Stimulated activated CD8-positive, alpha-beta memory T cell treated with anti-CD3 and anti-CD28 coated beads, Interleukin-7, amount 100 ng/mL, for 48 hours (primary cell): ENCODE measurements at places on chromosomes 13 and 19.

DNA sequence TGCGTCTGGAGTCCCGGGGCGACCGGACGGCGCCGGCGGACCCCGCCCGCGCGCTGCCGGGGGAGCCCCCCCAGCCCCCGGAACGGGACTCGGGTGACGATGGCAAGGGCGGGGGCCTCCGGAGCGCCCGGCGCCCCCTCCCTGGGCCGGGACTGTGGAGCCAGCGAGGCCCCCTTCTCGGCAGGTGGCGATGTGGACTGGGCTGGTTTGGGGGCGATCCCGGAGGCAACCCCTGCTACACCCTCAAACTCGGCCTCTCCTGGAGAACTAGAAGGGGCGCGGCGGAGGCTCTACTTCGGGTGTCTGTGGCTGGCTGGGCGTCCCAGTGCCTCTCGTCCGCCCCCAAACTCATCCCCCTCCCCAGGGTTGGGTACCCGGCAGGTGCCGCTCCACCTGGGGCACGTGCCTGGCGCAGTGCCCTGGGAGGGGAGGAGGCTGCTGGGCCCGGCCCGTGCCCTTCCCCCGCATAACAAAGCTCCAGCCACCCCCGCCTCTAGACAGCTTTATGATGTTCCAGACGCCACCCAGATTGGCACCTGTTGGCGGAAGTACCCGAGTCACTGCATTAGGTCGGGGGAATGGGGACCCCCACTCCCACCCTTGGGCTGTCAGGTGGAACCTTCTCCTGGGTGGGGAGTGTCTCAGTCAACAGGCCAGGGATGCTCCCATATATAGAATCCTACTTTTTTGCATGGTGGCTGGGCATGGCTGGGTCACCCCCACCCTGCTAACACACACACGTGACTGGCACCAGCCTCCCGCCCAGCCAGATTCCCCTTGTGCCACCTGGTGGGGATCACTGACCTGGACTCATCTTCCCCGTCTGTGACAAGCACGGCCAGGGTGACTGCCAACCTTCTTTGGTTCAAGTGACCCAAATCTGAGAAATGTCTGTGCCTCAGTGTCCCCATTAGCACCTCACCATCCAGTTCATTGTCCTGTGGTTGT lies 722 bp downstream of the PKN1 start:
- no peak for DNase-seq

DNA sequence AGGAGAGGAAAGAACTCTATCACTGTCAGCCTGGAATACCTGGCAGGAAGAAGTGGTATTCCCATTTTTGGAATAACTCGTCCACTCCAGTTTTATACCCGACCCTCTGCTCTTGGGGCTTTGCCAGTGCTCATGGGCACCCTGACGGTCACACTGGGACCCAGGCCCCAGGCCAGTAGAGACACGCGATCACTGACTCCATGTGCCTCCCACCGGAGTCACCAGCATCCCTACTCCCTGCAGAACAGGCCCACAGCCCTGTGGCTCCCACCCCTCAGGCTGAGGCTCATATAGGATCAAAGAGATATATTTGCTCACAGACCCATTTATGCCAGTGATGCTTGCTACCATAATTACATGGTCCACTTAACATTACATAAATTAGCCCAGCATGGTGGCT lies 3.5 kb downstream of the GRTP1 start:
- no peak for DNase-seq

GRCh38 chr19:41868120-41868988 lies 8.3 kb downstream of the RPS19 start:
- no peak for DNase-seq

- no peak for DNase-seq
These were observed 37.8 kb downstream of the ZNF582 start for GRCh38 chr19:56355517-56355916.

- DNase-seq, result no peak
These were observed 755 bp downstream of the SERTM1 start for GRCh38 chr13:36674337-36675212.

GRCh38 chr19:56900573-56901097 lies 60.1 kb upstream of the PEG3 start:
- DNase-seq, result no peak

- no peak for DNase-seq
These were observed 53.8 kb downstream of the KCTD12 start for GRCh38 chr13:76832258-76832988.

DNA sequence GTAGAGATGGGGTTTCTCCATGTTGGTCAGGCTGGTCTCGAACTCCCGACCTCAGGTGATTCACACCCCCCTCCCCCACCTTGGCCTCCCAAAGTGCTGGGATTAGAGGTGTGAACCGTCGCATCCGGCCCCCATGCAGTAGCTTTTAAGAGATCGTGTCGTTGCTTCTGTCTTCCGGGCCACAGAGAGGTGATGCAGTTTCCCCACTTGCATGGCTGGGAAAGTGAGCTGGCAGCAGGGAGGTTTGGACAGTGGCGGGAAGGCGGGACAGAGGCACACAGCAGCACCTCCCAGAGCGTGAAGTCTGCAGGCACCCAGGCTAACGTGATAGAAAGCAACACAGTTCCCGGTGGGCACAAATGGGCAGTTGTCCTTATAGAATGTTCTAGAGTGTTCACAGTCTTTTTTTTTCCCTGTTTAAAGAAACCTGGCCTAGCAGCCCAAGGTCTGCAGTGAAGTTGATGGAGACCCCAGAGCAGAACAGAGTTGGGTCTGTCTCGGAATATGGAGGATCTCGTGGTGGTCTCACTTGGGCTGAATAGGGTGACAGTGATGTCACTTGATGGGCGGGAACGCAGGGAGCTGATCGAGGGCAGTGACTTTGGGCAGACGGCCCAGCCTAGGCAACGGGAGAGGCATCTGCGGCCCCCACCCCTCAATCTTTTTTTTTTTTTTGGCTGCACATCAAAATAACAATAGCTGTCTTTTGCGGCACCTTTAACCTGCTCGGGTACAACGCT lies 4.9 kb downstream of the UHRF1 start:
- DNase-seq, result no peak

- DNase-seq, result no peak
These were observed 9.2 kb upstream of the MEX3D start for GRCh38 chr19:1577090-1577928.

GRCh38 chr13:107743100-107743499 lies 472.2 kb downstream of the LIG4 start:
- DNase-seq, result no peak

GRCh38 chr13:93805736-93806135 lies 579.1 kb downstream of the GPC6 start:
- DNase-seq, result no peak

DNA sequence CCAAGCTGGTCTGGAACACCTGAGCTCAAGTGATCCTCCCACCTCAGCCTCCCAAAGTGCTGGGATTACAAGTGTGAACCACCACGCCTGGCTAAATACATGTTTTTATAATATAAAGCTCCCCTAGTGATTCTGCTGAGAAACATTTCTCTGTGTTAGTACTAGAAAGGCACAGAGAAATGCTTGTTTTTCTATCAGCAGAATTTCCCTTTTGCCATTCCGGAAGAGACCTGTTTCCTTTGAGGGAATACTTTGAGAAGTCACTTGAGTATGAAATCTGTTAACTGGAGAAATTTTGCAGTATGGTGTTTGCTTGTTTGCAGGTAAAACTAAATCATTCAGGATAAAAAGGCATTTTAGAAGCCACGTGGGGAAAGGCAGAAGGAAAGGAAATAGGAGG lies 4.4 kb upstream of the NLRP12 start:
- DNase-seq, result no peak

- no peak for DNase-seq
These were observed 139.2 kb downstream of the SLITRK5 start for GRCh38 chr13:87810391-87810801.
